ENCODE measurements at places on chromosomes 16 and 17.

GRCh38 chr17:67995570-67996263, 552 bp downstream of the C17orf58 start:
- DNase-seq = peak; percentile 27

DNA sequence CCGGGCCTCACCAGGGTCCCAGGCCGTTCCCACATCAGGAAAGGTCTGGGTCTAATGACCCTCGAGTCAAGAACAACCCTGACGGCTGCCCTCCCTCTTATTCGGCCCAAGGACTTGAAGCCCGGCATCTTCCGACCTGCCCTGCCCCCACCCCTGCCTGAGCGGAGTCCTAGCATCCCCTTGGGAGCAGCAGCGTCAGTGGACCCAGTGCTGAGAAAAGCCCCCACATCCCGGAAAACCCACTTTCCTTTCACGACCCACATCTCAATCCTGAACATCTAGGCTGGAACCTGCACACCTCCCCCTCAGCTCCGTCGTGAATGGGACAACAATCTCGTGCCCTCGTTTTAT, 769 bp downstream of the TMEM88 start:
- DNase-seq = no peak

GRCh38 chr17:29909236-29910003, 20.6 kb downstream of the SSH2 start:
- no peak for DNase-seq

GRCh38 chr16:47966325-47966724, 189.5 kb downstream of the ABCC12 start:
- DNase-seq = no peak

DNA sequence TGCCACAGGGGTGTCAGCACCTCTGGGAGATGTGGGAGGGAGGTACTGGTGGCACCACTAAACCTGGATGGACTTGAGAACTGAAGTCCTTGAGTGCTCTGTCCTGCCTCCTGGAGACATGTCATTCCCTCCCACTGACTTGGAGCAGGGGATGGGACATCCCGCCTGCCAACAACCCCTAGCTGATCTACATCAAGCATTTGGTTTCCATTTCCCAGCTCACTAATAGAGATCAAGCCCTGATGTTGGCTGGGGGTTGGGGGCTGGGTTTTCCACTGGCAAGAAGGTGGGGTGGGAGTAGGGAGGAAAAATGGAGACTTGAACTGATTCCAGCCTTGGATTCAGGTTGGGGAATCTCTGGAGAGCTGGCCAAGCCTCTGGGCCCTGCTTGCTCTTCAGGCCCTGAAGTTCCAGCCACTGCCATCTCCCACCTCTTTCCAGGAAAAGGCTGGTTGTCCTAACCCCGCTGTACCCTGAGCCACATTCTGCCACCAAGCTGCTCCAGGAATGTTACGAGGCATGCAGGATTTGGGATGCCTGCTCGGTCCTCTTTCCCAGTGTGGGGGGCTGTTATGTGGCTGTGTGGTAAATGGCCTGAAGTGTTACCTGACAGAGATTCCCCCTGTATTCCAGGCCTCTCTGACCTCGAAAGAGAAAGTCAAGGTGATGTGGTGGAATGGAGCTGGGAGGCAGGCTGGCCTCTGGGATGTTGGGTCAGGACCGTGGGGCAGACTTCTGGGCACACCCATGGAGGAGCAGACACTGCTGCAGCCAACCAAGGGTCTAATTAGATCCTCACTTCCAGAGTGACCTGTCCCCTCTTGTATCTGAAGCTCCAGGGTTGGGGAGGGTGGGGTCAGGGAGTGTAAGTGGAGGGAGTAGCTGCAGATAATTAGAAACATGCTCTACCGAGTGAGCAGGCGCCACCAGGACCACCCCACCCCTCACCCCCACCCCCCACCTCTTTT, 16.7 kb downstream of the IGFBP4 start:
- no peak for DNase-seq

DNA sequence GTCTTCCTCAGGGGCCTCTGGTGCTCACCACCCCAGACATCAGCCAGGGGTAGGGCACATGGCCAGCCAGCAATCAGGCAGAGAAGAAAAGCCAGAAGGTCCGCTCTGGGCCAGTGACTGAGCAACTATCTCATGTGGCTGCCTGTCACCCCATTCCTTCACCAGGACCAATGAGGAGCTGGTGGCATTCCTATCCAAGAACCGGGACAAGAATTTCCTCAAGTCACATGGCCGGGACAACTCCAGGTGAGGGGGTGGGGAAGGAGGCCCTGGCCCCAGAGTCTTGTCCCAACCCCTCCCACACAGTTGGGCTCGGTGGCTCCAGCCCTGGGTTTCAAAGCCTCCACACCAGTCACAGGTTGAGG, 9.4 kb downstream of the XYLT2 start:
- DNase-seq = no peak

GRCh38 chr17:4209611-4210010, 54.2 kb downstream of the ANKFY1 start:
- no peak for DNase-seq

GRCh38 chr17:45371414-45372324, 54.8 kb upstream of the MAP3K14 start:
- no peak for DNase-seq

GRCh38 chr17:15999974-16000827, 577 bp downstream of the TTC19 start:
- no peak for DNase-seq

GRCh38 chr17:8799570-8800212, 526 bp upstream of the MFSD6L start:
- no peak for DNase-seq

DNA sequence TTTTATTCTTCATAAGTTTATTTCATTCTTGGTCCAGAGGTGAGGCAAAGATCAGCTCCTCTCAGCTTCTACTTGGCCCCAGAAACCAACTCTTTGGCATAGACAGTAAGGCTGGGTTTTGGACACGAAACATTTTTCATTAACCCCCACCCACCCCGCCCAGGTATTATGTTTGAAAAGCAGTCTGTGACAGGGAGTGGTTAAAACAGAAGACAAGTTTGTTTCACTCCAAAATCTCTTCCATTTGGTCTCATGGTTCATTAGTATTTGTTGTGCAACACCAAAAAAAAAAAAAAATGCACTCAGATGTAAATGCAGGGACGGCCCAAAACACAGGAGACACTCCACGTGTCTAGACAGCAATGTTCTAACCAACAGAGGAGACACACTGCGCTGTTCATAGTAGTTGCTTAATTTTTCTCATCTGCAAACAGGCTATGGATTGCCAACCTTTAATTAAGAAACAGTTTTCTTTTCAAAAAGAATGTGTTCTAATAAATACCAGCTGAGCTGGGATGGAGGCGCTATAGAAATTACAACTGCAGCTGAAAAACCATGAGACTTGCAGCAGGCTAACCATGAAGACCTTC, 39.8 kb upstream of the MMP2 start:
- DNase-seq = no peak

GRCh38 chr16:48907906-48908634, 298.1 kb upstream of the N4BP1 start:
- DNase-seq = no peak

- no peak for DNase-seq
These were observed 314.0 kb downstream of the SLC39A11 start for GRCh38 chr17:72778169-72779151.

DNA sequence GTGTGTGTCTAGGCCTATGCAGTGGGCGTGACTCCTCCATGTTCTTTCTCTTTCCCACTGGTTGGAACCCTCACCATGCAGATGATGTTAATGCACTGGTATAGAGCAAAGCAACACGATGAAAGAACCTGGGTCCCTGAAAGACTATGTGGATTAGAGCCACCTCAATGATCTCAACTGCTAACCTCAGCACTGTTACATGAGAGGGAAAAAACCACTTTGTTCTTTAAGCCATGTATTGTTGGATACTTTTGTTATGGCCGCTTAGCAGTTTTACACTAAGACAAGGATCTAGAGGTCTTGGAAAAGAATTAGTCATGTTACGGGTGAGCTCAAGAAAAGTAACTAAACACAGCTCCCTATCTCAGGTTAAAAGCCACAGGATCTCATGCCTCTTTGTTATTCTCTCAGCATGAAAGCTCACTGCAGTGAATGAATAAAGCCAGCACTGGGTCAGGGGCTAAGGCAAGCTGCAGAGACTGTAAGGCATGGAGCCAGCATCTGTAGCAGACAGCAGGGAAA, 56.6 kb upstream of the RBBP6 start:
- no peak for DNase-seq

DNA sequence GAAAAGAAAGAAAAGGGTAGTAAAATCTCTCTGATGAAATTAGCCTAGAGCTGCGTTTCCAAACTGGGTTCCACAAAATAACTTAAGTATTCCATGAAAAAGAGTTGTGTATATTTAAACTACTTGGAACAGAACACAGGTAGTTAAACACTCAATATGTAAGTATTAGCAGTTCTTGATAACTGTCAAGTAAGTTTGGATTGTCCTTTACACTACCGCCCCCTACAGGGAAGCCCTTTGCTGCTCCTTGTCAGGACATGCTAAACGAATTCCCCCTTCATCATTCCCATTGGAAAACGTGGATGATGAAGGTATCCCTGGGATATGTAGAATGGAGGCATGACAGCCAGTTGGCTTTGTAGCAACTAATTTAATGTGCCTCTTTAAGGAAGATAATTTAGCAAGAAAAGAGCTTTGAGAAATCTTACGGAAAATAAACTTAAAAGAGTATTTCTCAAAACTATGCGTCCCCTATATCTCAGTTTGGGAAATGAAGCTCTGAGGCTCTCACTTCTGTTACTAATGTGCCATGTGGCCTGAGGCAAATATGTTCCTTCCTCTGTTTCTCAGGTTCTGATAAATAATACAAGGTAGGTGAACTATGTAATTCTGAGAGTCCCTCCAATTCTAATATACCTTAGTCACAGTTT, 18.8 kb downstream of the NCBP3 start:
- DNase-seq = no peak

DNA sequence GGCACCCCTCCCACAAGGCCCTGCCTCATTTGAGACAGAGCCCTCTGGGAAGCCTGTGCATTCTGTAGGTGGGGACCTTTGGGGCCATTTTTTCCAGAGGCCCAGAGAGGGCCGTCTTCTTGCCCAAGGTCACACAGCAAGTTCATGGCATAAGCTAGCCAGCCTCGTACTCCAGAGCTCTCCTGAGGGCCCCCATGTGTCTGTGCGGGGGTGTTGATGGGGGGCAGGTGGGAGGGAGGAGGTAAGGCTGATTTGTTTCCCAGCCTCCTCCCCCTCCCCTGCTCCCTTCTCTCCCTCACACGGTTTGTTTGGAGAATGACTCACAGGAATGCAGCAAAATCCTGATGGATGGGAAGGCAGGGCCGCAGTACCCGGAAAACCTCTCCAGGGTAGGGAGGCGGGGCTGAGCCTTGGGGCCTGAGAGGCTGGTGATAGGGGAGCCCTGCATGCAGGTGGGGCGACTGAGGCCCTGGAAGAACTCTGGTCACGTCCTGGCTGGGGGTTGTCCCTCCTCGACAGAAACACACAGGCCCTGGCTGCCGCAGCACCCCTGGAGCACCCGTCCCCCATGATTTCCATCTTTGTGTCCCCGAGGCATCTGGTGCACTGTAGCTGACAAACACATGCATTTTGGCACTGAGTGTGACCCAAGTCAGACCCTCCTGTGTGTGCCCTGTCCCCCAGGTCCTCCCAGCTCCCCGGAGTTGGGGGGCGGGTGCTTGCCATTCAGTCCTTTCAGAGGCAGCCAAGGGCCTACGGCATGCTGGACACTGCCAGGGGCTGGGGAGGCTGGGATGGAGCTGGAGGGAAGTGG, 29.7 kb downstream of the RAI1 start:
- no peak for DNase-seq

- no peak for DNase-seq
These were observed 266.2 kb downstream of the CEP112 start for GRCh38 chr17:65925606-65926307.

GRCh38 chr17:35297666-35298065, 54.8 kb downstream of the SLFN5 start:
- no peak for DNase-seq

DNA sequence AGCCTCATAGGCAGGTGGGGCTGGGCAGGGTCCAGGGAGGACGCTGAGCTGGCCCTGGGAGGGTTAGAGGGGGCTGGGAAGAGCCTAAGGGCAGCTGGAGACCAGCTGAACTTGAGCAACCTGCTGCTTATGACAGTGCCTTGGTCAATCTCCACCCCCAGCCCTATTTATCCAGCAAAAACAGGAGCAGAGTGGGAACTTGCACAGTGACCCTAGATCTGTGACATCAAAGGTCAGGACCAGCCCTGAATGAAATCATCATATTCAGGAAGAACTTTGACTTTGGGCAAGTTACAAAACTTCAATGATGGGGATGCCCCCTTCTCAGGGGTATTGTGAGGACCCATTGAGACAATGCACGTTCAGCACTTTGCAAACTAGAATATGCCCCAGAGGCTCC, 9.4 kb downstream of the CD300LF start:
- no peak for DNase-seq

DNA sequence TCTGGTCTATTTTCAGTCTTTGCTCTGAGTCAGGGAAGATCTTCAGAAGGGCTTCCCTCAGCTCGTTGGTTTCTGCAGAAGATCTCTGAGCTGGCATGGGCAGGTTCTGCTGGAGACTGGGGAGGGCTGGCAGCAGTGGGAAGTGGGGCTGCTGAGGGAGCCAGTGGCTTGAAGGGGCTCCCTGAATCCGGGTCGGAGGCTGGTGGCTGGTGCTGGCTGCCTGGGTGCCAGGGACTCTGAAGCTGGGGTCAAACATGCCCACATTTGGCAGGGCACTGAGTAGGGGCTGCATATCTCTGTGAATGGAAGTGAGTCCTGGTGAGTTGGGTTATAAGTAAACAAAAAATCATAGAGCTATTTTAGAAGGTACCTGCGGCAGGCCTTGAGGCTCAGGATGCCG, 67.0 kb downstream of the N4BP1 start:
- no peak for DNase-seq

GRCh38 chr16:85177448-85177846, 65.2 kb upstream of the CIBAR2 start:
- no peak for DNase-seq

DNA sequence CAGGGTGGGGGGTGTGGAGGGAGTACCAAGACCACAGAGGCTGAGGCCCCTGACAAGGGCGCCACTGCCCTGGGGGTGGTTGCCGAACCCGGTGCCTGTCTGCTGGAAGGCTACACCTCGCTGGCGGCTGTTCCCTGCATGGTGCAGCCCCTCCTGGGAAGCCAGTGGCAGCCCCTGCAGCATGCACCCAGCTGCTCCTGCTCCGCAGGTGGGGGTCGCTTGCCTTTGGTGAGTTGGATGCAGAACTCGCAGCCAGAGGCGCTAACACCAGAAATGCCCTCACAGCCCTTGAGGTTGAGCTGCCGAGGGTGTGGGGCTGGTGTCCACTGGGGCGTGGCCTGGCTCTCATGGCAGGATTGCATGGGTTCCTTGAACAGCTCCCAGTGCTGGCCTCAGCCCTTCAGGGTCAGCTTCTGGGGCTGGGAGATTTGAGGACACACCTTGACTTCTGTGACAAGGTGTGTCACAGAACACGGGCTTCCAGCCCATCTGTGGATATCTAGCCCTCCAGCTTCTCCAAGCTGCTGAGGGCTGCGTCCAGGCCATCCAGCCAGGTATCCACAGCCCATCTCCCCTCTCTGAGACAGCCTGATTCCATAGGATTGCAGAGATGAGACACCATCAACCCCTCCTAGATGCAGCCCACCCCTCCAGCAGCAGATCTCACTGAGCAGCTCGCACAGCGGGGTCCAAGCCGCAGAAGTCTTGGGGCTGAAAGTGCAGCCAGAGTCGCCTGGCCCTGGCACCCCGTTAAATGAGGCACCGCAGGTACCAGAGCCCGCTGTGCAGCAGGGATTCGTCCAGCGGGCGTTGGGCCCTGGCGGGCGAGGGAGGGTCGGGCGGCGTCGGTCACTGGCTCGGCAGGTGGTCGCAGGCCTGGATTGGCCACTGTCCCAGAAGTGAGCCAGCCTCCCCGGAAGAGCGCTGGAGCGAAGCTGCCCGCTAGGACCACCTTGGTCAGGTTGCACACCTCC, 586.3 kb downstream of the KCNJ18 start:
- DNase-seq = no peak

Data from GM12892 (cell line).